Activated naive CD8-positive, alpha-beta T cell treated with anti-CD3 and anti-CD28 coated beads for 36 hours (primary cell): ENCODE measurements at places on chromosomes 4 and X.
A peak's percentile ranks its signal among the peaks of the same experiment; 100 is the strongest.

GRCh38 chr4:97150966-97151365 is 992.3 kb downstream of the STPG2 start:
- DNase-seq: no peak

- no peak for DNase-seq
These were observed 102.2 kb upstream of the MAP3K15 start for GRCh38 chrX:19617550-19617949.

GRCh38 chr4:110769578-110769977 is 146.7 kb upstream of the PITX2 start:
- DNase-seq: no peak

DNA sequence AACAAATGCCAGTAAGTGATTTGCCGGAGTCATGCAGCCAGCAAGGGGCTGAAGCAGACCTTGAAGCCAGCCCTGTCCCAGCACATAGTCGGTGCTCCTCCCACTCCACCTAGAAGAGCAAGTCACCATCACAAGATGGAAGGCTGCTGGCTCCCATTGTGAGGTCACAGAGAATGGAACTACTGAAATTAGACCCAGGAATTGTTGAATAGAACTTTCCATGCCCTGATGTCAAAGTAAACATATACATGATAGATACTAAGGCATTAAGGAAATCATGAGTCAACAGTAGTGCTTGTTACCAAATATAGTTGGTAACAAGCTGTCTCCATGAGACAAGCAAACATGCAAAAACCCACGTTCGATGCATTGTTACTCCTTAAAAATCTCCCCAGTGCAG is 177.1 kb upstream of the MID1 start:
- no peak for DNase-seq

DNA sequence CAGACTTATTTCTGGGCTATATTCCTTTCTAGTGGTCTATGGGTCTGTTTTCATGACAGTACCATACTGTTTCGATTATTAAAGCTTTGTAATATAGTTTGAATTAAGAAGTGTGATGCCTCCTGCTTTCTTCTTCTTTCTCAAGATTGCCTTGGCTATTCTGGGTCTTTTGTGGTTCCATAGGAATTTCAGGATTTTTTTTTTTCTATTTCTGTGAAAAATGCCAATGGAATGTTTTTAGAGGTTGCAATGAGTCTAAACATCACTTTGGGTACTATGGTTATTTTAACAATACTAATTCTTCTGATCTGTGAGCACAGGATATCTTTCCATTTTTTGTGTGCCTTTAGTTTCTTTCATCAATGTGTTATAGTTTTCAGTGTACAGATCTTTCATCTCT is 204.3 kb upstream of the HCCS start:
- DNase-seq: no peak

DNA sequence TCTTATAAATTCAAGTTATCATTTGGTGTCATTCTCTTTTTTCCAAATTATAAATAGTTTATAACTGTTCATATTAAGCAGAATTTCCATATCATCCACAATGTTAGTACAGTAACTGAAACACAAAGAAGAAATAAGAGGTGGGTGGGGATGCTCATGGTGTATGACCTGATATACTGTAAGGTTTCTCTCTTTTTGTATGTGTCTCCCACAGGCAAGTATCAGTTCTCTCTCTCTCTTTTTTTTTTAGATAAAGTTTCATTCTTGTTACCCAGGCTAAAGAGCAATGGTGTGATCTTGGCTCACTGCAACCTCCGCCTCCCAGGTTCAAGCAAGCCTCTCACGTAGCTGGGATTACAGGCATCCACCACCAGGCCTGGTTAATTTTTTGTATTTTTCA is 43.7 kb upstream of the UGT2A3 start:
- no peak for DNase-seq

DNA sequence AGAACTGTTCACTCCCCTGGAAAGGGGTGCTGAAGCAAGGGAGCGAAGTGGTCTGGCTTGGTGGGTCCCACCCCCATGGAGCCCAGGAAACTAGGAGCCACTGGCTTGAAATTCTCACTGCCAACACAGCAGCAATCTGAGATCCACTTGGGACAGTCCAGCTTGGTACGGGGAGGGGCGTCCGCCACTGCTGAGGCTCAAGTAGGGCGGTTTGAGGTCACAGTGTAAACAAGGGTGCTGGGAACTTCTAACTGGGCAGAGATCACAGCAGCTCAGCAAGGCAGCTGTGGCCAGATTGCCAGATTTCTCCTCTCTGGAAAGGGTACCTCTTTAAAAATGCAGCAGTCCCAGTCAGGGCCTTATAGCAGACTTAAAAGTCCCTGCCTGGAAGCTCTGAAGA is 53.9 kb upstream of the GALNTL6 start:
- no peak for DNase-seq

DNA sequence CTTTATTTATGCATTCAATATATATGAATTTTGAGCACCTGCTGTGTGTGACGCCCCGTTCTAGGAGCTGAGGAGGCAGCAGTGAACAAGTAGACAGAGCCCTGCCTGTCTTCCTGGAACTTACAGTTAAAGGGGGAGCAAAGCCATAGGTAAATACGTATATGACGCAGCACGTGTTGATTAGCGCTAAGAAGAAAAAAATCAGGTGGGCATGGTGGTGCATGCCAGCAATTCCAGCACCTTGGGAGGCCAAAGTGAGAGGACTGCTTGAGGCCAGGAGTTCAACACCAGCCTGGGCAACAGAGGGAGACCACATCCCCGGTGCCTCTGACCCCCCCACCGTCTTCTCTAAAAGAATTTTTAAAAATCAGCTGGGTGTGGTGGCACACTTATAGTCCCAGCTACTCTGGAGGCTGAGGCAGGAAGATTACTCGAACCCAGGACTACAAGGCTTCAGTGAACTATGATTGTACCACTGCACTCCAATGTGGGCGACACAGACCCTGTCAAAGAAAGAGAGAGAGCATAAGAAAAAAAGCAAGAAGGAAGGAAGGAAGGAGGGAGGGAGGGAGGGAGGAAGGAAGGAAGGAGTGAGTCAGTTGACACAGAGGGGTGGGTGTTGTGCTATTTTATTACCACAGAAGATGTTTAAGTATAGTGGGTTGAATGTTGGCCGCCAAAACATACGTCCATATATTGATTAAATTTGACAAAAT is 5.4 kb upstream of the KIAA0232 start:
- no peak for DNase-seq

- no peak for DNase-seq
These were observed 15.2 kb downstream of the CTBP1 start for GRCh38 chr4:1233641-1234308.

DNA sequence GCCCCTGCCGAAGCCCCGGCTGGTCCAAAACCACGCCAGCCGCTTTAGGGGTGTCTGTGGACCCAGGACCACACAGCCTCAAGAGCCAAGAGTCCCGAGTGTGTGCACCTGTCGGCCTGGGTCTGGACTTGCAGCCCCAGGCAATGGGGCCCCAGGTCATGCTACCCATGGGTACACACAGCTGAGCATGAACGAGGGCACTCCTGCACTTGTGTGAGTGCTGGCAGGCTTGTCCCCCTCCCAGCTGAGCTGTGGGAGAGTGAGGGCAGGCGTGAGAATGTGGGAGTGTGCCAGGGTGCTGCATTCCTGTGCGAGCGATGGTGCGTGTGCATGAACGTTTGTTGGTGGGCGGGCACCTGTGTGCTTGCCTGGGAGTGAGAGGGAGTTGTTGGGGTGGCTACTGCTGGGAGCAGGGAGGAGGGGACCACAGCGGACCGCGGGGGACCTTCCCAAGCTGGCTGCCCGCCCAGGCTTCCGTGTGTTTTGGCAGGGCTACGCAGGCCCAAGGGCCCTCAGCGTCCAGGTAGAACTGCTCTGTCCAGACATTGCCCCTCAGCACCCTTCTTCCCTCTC is 30.8 kb downstream of the BLOC1S4 start:
- no peak for DNase-seq

GRCh38 chr4:79364061-79364460 is 38.2 kb upstream of the NAA11 start:
- DNase-seq: no peak

- DNase-seq: no peak
These were observed 245.7 kb downstream of the TENM3 start for GRCh38 chr4:182488896-182489295.

DNA sequence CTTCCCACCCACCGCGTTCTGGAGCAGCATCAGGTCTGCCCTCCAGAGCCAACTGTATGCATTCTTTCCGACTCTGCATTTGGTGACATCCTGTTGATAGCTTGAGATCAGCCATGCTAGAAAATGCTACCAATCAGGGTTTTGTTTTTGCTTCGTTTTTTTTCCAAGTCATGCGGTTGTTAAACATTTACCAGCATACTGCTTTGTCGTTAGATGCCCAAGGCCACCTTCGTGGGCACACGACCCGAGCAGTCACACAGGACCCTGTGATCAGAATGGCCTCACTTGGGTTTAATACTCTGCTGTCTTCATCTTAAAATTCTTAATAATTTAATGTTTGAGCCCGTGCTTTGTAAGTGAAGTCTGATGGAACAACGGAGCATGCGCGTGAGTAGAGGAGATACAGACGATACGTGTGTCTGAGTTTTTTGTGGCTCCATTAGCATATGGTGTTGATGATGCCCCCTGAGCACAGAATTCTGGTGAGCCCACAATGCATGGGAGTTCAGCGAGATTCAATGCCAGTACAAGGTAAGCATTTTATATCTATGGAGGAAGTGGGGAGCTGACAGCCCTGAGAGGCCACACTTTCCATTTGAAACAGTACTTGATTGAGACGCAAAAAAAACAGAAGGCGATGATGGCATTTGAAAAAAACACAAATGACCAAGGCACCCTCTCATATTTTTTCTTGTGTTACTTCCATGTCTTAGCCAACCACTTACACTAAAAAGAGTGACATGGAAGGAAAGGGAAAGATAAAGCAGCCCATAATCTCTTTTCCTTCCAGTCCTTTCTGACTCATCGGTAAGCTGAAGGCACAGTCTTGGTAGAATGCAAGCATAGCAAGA is 323.6 kb downstream of the BCOR start:
- no peak for DNase-seq

GRCh38 chr4:55396308-55397125 is 760 bp downstream of the TMEM165 start:
- peak; percentile 36 for DNase-seq

DNA sequence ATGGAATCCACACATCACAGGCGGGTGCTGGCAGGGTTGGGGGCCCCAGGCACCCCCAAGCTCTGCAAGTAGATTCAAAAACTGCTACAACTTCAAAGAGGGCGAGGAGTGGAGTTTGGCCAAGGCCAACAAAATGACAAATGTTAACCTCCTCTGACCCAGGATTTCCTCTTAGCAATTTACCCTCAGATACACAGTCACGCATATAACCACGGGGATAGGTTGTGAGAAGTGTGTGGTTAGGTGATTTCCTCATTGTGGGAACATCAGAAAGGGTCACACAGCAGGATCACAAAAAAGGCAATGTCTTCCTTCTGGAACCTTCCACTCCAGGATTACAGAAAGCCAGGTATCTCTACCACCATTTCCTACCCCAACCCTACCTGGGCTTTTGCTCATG is 62.4 kb downstream of the C4orf50 start:
- no peak for DNase-seq

DNA sequence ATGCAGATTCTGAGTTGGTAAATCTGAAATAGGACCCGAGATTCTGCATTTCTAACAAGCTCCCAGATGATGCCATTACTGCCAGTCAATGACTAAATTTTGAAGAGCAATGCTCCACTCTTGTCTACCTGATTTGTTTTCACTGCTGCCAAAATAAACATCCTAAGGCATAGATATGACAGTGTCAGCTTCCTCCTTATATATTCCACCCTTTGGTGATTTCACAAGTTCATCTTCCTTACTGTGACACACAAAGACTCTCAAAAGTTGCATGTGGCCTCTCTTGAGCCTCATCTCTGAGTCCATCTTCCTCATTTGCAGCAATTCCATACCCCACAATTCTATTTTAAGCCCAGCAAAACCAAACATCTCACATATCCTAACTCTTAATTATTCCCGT is 110.9 kb downstream of the FBXW7 start:
- DNase-seq: no peak

GRCh38 chr4:164012396-164013027 is 518.0 kb downstream of the TMA16 start:
- no peak for DNase-seq

DNA sequence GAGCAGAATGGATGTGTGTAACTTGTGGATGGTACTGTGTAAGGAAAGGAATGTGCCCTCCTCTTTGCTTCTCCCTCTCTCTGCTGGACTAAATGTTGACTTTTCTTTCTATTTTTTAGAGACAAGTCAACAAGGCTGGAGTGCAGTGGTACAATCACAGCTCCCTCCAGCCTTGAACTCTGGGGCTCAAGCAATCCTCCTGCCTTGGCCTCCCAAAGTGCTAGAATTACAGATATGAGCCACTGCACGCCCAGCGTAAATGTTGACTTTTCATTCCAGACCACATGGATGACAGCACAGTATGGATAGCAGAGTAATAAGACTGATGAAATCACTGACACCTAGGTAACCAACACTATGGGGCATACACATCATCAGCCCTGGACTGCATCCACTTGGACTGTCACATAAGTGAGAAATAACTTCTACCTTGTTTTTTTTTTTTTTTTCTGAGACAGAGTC is 5.1 kb upstream of the RPS3A start:
- DNase-seq: no peak

- peak; percentile 8 for DNase-seq
These were observed 25.5 kb downstream of the IRF2 start for GRCh38 chr4:184448821-184449220.

- DNase-seq: no peak
These were observed 1443.3 kb downstream of the RAPGEF2 start for GRCh38 chr4:160546201-160546600.

DNA sequence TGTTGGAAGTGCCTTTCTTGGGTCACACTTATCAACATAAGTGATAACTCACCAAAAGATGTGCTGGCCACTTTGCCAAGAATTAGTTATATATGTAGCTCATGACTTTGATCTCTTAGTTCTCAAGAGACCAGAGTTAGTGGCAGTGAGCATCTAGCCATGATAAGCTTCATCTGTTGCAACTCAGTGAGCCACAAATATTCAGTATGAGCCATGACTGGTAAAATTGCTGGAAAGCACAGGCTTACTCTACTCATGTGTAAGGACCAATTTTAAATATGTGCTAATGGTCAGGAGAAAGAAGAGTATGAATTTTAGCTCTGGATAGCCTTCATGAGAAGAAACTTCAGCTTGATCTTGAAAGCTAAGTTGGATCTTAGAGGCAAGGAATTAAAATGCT is 59.4 kb upstream of the TLL1 start:
- no peak for DNase-seq
